Cerebellar nuclear complex (tissue), 1 donor: ENCODE measurements at places on chromosomes 1 and 21.

- no peak for DNase-seq
Measured at GRCh38 chr1:90834886-90835660, 118.0 kb upstream of the BARHL2 start.

- no peak for DNase-seq
Measured at GRCh38 chr1:47934243-47934805, 62.9 kb downstream of the TRABD2B start.

DNA sequence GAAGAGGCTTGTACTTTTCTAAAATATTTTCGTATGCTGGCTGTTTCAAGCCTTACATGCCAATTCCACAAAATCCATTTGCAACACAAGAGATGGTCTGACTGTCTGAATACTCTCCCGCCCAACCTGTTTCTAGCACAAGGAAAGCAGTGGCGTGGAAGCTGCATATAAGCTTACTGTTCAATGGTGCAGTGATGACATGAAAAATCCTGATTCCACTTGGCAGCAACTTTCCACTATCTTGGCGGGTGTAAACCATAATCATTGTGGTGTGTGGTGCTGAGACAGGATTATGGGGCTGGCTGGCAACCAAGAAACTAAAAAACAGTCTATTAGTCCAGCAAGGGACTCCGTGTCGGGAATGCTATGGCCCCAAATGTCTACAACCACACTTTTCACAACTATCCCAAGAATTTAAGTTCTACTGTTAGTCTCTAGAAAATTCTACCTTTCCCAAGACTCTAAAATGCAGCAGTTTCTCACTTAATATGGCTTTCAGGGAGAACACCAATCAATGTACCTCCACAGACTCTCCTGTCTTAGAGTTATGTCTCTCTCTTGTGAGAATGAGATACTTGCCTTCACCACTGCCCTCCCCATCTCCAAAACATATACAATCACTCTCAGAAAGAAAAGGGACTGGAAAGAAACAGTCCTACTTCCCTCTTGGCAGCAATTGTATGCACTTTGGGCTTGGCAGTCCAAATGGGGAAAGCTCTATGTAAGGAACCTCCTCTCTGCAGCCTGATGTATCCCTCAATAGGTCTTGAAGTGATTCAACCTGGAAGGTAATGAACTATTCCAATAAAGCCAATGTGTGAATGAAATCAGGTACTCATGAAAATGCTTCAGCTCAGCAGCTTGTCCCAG lies 9.5 kb downstream of the COLGALT2 start:
- no peak for DNase-seq

DNA sequence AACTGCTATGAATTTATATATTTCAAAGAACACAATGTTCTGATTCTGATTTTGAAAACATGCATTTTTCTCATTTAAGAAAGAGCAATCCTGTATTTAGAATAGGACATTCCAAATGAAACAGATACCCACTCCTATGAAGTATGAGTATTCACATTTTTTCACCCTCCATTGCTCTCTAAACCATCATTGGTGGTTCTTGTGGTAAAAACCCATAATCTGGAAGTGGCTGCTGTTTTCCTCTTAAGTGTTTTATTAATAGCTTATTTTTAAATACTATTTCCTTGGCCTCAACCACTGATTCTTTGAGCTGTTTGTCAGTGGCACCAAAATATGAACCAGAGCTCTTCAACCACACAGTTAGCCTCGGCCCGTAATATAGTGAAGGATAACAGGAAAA lies 60.0 kb upstream of the ADAM30 start:
- no peak for DNase-seq

DNA sequence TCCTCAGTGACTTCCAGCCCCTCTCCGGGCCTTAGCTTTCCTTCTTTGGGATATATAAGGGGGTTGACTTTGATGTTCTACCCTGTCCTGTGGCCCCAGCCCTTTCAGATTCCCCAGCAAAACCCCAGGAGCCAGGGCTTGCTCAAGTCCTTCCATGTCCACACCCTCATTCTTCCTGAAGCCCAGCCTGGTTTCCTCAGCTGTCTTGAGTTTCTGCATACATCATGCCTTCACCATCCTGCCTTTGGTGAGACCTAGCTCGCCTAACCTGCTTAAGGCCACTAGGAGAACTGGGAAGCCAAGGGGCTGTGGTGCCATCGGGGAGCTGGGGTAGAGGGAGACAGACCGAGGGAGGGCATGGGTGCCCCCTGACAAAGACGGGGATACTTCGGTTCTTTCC lies 17.2 kb upstream of the PEF1 start:
- DNase-seq: no peak

- DNase-seq: no peak
Measured at GRCh38 chr1:220186752-220187151, 85.5 kb downstream of the RAB3GAP2 start.

- DNase-seq: no peak
Measured at GRCh38 chr1:229229137-229229720, 41.7 kb upstream of the RAB4A start.

DNA sequence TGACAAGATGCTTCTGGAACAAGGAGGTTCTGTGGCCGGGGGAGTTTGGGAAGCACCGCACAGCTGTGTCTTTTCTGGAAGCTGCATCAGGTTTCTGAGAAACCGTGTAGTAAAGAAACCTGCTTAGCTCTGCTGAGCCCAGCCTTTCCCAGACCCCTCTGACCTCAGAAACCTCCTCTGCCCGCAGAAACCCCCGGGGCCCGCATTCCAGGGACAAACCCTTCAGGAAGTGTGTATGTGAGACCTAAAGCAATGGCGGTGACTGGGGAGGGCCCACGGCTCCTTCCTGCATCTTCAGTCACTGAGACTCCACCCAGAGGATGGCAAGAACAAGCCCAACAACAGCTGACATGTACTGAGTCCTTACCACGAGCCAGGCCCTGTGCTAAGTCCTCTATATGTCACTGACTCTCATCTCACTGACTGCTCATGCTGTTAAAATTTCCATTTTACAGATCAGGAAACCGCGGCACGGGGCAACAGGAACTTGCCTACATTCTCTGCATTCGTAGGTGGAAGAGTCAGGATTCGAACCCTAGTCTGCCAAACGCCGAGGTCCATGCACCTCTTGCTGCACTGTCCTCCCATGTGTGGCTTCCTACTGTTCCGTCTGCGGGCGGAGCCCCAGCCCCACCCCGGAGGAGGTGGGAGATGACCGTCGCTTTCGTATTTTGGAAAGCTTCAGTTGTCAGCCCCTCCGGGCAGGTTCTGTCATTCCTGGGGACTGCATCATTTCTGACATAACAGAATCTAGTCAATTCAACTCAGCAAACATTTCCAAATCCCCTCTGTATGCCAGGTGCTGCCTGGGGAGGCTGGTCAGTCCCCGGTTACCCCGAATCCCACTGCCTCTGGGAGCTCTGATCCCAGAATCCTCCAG lies 73.3 kb upstream of the KLHDC7A start:
- DNase-seq: no peak
